NCI-H2081 (cell line): ENCODE measurements at places on chromosomes 12 and 14.

- DNase-seq: no peak
These were observed 155.6 kb downstream of the DYRK2 start for GRCh38 chr12:67804168-67804567.

DNA sequence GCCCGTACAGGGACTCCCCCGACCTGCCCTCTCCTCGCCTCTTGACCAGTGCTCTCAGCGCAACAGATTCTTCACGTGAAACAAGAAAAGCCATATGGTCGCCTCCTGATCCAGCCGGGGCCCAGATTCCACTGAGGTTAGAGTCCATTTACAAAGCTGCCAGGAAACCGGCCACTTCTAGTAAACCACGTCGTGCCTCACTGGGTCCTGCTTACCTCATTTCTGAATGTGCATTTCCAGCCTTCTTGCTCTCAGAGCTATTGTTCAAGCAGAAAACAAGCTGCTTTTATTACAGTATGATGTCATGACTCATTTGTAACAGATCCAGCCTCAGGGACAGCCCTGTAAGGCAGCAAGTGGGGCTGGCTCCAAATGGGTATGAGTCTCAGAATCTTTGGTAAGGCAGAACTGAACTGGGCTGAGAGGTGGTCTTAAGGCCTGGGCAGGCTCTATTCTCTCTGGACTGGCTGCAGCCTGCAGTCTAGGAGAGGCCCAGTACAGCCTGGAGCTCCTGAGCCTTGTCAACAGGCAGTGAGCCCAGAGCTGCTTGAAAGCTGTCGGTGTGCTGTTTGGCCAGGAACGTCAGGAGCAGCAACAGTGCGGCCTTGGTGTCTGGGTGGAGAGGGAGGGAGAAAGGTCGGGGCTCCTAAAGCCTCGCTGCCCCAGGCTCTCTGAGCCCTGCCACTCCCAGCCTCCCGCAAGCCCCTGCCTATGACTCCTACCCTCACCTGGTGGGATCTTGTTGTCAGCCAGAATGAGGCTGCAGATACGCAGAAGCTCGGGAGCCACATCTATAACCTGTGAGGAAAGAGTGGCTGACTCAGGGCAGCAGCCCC, 8.3 kb downstream of the REC8 start:
- no peak for DNase-seq

- DNase-seq: no peak
These were observed 595 bp downstream of the PLEK2 start for GRCh38 chr14:67411370-67411769.

- no peak for DNase-seq
These were observed 1.2 kb downstream of the PLEKHD1 start for GRCh38 chr14:69485701-69486100.

- DNase-seq: no peak
These were observed 15.4 kb upstream of the BCL11B start for GRCh38 chr14:99287269-99287942.

DNA sequence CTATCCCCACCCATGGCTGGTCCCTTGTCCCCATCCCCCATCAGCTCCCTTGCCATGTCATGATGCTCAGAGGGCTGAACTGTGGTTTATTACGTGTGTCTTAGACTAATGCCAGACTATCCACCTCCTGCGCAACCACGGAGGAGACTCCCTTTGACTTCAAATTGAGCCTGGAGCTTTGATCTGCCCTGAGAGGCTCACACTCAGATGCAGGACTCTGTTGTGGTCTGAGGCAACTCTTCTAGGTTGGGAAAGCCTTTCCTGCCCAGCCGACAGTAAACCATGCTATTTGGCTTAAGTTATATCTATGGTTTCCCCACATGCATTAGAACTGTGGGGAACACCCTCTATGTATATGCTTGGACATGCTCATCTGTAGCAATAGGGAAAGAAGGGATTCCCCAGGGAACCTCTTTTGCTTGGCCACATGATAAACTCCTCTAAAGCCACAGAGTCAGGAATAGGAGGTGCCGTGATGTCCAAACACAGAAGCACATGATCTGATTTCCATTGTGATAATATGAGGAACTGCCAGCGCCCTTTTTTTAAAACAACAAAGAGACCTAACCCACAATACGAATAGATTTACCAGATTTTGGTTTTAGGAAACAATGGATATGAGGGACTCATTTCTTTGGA, 11.1 kb upstream of the LGALS3 start:
- DNase-seq: no peak

DNA sequence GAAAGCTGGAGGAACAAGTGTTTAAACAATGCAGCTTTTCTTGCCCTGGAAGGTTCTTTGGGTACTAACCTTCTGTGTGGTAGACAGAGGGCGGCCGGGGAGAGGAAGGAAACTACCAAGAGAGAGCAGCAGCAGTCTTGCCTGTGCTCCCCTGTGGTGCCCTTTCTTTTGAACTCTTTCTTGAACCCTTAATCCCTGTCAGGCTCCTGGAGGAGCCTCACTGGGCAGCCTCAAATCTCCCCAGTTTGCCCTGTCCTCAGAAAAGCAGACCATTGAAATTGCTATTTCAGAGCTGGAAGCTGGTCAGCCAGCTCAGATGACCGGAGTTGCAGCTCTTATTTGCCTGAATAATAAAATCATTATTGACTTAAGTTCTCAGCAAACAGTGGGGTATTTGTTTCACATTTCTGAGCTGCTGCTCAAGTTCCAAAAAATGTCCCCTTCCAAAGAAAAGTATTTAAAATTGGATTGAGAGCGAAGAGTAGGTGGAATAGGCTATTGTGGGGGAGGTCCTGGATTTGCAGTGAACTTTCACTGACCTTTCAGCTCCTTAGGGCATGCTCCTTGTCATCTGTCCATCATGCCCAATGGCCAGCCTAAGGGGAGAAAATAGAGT, 42.1 kb upstream of the RNASE3 start:
- DNase-seq: no peak
